ENCODE measurements at places on chromosomes 3 and 15. TPM values are rescaled to one million over a fixed set of nuclear protein-coding genes. Genes with fewer than 3 reads are reported as not detected.
A peak's percentile ranks its signal among the peaks of the same experiment; 100 is the strongest.

Gene ZPLD1
- total RNA-seq: not detected

Gene CD200R1
- 9.5 TPM for total RNA-seq

Gene CCDC39
- total RNA-seq: 1.1 TPM

Gene UBA5
- total RNA-seq: 37.7 TPM

Gene EPHB1
- not detected for total RNA-seq

Gene PP2D1
- total RNA-seq: not detected

Gene CADPS
- not detected for total RNA-seq

Gene OXNAD1
- total RNA-seq: 132 TPM

DNA sequence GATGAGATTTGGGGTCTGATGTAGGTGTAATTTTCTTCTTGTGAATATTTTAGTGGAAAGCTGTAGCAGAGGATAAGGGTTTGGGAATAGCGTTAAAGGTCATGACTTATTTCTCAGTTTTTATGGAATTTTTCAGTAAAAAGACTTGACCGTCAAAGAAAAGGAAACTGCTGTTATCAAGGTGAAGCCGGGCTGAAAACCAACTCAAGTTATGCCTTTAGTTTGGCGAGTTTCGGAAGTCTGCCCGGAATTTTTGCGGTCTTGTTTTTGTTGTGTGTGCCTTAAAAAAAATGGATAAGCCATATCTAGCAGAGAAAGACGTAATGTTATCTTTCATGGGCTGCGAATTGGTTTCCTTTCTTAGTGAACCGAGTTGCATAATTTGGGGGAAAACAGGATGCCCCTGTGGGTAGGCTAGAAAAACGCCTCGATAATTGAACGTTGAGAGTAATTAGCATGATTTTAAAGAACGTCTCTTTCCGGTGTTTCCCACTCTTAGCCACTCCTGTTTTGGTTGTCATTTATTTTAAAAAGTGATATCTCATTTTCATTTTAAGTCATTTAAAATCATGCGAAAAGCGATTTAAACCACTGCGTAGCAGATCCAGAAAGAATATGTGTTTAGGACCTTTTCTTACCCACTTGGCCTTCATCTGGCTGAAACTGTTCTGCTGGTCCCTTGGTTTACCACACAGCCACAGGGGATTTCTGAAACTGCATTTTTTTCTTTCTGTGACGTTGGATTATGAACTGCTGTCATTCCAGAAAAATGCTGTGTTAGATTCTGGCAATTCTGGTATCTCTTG is 1.1 kb downstream of the NFKBIZ start:
- DNase-seq: peak; percentile 84
- H3K27ac ChIP-seq: peak overlapping the region; percentile 100

DNA sequence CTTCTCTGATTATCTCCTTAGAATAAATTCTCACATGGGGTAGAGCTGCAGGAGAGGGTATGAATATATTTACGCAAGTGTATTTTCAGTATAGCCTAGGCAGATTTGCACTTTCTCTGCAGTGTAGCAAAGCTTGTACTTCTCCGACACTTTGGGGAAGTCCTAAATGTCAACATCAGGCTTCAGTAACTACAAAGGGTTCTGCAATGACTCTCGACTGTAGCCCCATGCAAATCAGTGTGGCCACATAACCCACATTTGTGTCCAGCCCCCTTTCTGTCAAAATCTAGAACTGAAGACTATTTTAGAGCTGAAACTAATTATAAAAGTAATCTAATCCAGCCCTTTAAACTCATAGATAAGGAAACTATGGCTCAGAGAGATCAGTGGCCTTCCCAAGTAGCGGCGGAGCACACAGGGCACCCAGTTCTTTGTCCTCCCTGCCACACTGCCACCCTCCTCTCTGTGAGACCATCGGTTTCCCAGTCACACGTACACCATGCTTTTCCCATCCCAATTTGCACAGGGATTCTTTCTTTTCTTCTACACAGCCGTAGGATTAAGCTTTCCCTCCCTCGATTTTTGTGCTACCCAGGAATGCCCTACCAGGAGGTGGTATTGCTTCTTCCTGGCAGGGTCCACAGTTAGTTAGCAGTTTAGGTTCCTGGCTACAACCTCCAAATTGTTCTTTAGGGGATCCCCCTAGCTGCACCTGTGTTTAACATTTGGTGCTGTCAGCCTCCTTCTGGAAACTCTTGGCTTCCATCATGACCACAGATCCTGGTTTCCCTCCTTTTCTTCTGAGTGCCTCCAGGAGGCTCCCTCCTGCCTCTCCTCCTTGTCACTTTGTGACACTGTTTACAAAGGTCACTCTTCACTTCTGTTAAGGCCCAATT is 22.9 kb downstream of the MRAS start:
- no peaks in the 10 kb centered on the region for H3K4me1 ChIP-seq
- H3K4me3 ChIP-seq: no peak overlapping the region
- no peak overlapping the region for H3K27ac ChIP-seq
- no peak for DNase-seq
- no peaks in the 10 kb centered on the region for H3K27me3 ChIP-seq

- no peaks in the 10 kb centered on the region for H3K4me1 ChIP-seq
- no peak overlapping the region for H3K4me3 ChIP-seq
- DNase-seq: no peak
- no peak overlapping the region for H3K27ac ChIP-seq
- H3K27me3 ChIP-seq: peaks cover 11% of the 10 kb centered on the region
These were observed 76.2 kb upstream of the ADPGK start for GRCh38 chr15:72859757-72860145.

DNA sequence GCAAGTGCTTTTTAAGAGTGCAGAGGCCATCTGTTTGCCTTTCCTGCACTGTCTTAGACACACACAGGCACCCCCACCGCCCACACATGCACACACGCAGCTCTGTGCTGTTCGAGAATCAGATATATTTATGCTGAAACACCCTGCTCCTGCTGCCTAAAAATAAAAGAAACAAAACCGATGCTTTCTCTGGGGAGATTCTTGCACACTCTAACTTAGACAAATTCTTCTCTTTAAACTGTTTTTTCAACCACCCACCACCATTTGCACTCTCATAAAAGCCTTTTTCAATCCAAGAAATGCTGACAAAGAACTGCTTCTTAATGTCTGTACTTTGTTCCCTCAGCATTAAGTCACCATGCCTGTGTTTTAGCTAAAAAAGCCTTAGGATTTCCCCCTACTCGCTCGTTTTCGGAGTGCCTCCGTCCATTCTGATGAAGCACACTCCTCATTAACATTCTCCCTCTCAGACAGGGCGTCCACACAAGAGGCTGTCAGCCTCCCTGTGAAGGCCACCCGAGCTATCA is 26.2 kb downstream of the SLC12A8 start:
- no peak for DNase-seq
- H3K27ac ChIP-seq: no peak overlapping the region
- no peak overlapping the region for H3K4me3 ChIP-seq
- H3K36me3 ChIP-seq: no peaks in the 10 kb centered on the region

GRCh38 chr3:23567917-23568316 is 237.8 kb upstream of the UBE2E1 start:
- H3K27ac ChIP-seq: no peak overlapping the region
- no peaks in the 10 kb centered on the region for H3K27me3 ChIP-seq
- no peak overlapping the region for H3K4me3 ChIP-seq
- H3K36me3 ChIP-seq: no peaks in the 10 kb centered on the region

- peaks cover 4% of the 10 kb centered on the region for H3K36me3 ChIP-seq
- H3K27me3 ChIP-seq: no peaks in the 10 kb centered on the region
- no peak for DNase-seq
- no peak overlapping the region for H3K4me3 ChIP-seq
- no peaks in the 10 kb centered on the region for H3K4me1 ChIP-seq
These were observed 219.4 kb upstream of the THBS1 start for GRCh38 chr15:39361497-39361896.

DNA sequence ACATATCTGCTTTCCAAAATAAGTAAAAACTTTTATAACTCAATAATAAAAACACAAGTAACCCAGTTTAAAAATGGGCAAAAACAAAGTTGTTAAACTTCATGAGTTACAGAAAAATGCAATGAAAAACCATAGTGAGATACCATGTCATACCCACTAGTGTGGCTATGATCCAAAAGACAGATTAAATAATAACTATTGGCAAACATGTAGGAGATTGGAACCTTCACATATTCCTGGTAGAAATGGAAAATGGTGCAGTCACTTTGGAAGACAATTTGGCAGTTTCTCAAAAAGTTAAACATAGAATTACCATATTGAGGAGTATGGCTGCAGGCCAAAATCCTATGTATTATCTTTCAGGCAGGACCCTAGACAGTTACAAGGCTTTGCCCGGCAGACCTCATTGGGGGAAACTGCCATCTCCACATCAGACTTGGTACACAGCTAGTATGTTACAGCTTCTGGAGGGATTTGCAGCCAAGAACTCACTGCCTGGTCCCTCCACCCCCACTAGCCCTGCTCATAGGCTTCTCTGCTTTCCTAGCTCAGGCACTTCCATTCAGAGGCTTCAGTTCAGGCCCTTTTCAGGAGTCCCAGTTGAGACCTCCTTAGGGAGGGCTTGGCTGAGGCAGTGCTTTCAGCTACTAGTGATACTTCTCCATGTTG is 147.8 kb downstream of the NEK10 start:
- no peak overlapping the region for H3K27ac ChIP-seq
- H3K4me1 ChIP-seq: peaks cover 7% of the 10 kb centered on the region
- DNase-seq: no peak
- no peak overlapping the region for H3K4me3 ChIP-seq

- no peaks in the 10 kb centered on the region for H3K27me3 ChIP-seq
- H3K4me3 ChIP-seq: no peak overlapping the region
- H3K27ac ChIP-seq: peak overlapping the region; percentile 66
- H3K36me3 ChIP-seq: no peaks in the 10 kb centered on the region
- peaks cover 7% of the 10 kb centered on the region for H3K4me1 ChIP-seq
These were observed 17.9 kb downstream of the SHF start for GRCh38 chr15:45169608-45170480.

GRCh38 chr3:188279502-188280335 is 125.8 kb downstream of the LPP start:
- no peak for DNase-seq
- no peak overlapping the region for H3K27ac ChIP-seq
- H3K4me1 ChIP-seq: peaks cover 17% of the 10 kb centered on the region
- peaks cover 9% of the 10 kb centered on the region for H3K36me3 ChIP-seq
- no peaks in the 10 kb centered on the region for H3K27me3 ChIP-seq
- no peak overlapping the region for H3K4me3 ChIP-seq

GRCh38 chr15:86615411-86615810 is 535.7 kb downstream of the AGBL1 start:
- H3K27ac ChIP-seq: peak overlapping the region; percentile 61
- no peaks in the 10 kb centered on the region for H3K36me3 ChIP-seq
- H3K4me1 ChIP-seq: peaks cover 60% of the 10 kb centered on the region
- no peaks in the 10 kb centered on the region for H3K27me3 ChIP-seq
